Dermis blood vessel endothelial cell (primary cell): ENCODE measurements at places on chromosomes 2 and 18. TPM values are rescaled to one million over a fixed set of nuclear protein-coding genes. Genes with fewer than 3 reads are reported as not detected.
A peak's percentile ranks its signal among the peaks of the same experiment; 100 is the strongest.

The LDAH gene
- total RNA-seq: 20.8 and 33.7 TPM in 2 replicates

The PARD6G gene
- total RNA-seq: 25.4 and 60.2 TPM in 2 replicates

DNA sequence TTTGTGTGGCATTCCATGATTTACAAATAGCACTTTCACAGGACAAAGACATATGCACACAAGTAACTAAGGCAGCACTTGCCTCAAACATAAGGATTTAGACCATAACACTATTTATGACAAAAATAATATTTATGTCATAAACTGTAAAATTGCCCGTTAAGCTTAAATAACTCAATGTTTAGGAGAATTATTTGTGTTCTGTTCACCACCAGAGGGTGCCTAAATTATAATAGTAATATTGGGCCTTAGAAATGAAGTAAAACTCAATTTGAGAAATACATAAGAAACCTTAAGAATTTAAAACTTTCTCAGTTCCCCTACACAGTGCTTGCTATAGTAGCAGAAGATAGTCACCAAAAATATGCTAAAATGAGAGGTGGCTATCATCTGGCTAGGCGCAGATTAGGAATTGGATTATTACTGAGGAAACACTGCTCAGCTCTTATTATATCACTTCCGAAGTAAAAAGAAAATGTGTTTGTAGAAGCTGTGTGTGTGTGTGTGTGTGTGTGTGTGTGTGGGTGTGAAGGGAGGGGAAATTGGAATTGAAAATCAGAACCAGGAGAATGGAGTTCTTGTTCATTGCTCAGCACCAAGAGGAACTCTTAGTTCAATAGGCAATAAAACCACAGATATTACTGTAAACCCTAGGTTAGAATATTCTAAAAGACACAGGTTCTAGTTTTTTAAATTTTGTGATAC, 4.9 kb upstream of the CHN1 start:
- peak; percentile 42 for DNase-seq

The RGPD3 gene
- 0.33 and 0.51 TPM in 2 replicates for total RNA-seq

The BOLL gene
- total RNA-seq: not detected in 2 replicates

The EN1 gene
- total RNA-seq: not detected in 2 replicates

The SMAD4 gene
- total RNA-seq: 96.6 and 100 TPM in 2 replicates

GRCh38 chr2:37391711-37392110, 47.3 kb downstream of the QPCT start:
- DNase-seq: no peak

The ALPG gene
- total RNA-seq: 0.05 TPM in 1 of 2 replicates, not detected in the other

The BMP10 gene
- not detected in 2 replicates for total RNA-seq

The CCDC141 gene
- total RNA-seq: 1.2 and 1.5 TPM in 2 replicates

GRCh38 chr2:2569836-2570235, 238.8 kb upstream of the MYT1L start:
- no peak for DNase-seq

The GALNT3 gene
- 0.34 TPM in 1 of 2 replicates, not detected in the other for total RNA-seq

GRCh38 chr2:72871060-72871459, 16.1 kb upstream of the SPR start:
- no peak for DNase-seq

GRCh38 chr2:185291035-185291647, 447.5 kb upstream of the FSIP2 start:
- peak; percentile 35 for DNase-seq

The ACMSD gene
- total RNA-seq: 0.09 and 0.34 TPM in 2 replicates

- DNase-seq: no peak
These were observed 734.5 kb upstream of the ACVR2A start for GRCh38 chr2:147110317-147110716.

The IGFBP2 gene
- 159 and 263 TPM in 2 replicates for total RNA-seq

- DNase-seq: no peak
These were observed 130.2 kb downstream of the NCKAP5 start for GRCh38 chr2:133438026-133438425.

- no peak for DNase-seq
These were observed at the start of gene CXCR1 for GRCh38 chr2:218166791-218167190. CXCR1 (minus strand) TSS chr2:218166962; CDS start chr2:218165211, 1,751 bp downstream.

DNA sequence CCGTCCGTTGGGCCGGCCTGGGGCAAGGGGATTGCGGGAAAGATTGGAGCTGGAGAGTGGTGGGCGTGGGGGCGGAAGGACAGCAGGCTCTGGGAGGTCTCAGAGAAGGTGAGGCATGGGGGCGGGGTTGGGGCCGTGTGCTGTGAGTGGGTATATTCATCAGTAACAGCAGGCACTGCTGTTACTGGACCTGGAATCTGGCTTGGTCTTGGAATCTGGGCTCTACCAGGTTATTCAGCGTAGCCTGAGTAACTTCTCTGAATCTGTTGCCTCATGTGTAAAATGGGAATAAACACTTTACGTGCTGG, 435 bp downstream of the RNF181 start:
- DNase-seq: no peak

The TUBA4B gene
- 0.09 TPM in 1 of 2 replicates, not detected in the other for total RNA-seq

DNA sequence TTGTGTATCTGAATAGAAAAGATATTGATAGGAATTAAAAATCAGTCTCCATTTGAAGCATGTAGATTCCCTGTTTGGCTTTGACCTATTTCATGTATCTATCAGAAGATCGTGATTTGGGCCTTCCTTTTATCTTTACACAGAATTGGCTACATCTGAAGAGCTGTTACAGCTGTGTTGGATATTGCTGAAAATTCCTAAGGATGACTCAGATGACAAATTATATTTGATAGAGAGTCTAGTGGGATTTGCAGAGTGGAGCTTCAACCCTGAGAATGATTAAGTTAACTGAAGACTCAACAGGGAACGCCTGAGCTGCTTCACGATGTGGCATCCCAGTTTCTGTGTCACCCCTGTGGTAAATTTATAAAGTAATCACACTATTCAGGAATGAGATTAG, 4.9 kb upstream of the COL3A1 start:
- DNase-seq: no peak

GRCh38 chr2:136764452-136765255, 691 bp upstream of the THSD7B start:
- no peak for DNase-seq
